ENCODE measurements at places on chromosomes 11 and 22.
A peak's percentile ranks its signal among the peaks of the same experiment; 100 is the strongest.

DNA sequence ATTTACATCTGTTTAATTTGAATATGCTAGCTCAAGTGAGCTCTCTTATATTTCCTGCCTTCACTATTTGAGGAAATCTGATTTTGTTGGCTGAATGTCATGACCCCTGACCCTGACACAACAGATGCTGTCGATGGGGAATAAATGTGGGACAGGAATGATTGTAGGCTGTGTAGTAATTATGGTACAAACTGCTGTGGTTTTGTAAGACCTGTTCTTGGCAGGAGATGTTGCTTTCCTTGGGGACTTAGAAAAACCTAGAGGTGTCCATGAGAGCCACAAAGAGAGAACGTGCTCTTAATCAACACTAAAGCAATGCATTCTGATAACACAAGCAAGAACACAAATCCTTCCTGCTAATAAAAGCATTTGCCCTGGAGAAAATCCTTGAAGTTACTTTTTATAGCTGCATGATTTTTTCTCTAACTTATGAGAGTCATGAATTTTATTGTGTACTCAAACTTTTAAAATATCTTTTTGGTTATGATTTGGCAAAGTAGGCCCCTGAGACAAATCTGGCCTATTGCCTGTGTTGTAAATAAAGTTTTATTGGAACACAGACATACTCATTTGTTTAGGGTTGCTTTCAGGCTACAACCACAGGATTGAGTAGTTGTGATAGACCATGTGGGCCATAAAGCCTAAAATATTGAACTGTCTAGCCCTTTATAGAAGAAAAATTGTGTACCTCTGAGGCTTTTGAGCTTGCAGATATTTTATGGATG is 90.2 kb downstream of the DDX10 start:
- DNase-seq, result no peak

DNA sequence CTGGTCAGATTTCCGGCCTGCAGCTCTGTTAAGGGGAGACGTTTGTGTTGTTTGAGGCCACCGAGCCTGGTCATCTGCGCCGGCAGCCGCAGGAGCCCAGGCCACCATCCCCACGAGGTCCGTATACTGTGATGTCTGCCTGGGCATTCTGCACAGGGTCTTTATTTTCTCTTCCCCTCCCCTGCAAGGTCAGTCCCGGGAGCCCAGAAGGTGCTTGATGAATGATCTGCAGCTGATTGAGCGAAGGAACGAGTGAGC is 45.4 kb downstream of the CTTN start:
- no peak for DNase-seq

DNA sequence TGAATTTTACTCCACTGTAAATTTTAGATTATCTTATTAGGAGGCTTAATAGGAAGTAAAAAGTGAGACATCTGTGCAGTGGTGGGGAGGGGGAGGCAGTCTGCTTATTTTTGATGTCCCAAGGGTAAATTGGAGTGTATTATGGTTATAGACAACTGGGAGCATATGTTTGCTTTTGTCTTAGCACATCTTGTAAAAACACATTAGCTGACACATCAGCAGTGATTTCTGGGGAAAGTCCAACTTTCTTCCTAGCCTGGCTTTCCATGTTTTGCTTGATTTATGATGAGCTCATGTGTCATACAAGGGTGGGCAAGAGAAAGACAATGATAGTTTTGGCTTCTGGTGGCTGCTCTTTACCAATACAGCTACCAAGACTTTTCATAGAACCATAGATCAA is 4.0 kb downstream of the ANO3 start:
- DNase-seq, result no peak

- no peak for DNase-seq
These were observed 80.0 kb downstream of the CD44 start for GRCh38 chr11:35218956-35219355.

GRCh38 chr11:26326793-26327400 is 5.0 kb upstream of the ANO3 start:
- DNase-seq, result no peak

- no peak for DNase-seq
These were observed 3.1 kb downstream of the NAP1L4 start for GRCh38 chr11:2989006-2989405.

DNA sequence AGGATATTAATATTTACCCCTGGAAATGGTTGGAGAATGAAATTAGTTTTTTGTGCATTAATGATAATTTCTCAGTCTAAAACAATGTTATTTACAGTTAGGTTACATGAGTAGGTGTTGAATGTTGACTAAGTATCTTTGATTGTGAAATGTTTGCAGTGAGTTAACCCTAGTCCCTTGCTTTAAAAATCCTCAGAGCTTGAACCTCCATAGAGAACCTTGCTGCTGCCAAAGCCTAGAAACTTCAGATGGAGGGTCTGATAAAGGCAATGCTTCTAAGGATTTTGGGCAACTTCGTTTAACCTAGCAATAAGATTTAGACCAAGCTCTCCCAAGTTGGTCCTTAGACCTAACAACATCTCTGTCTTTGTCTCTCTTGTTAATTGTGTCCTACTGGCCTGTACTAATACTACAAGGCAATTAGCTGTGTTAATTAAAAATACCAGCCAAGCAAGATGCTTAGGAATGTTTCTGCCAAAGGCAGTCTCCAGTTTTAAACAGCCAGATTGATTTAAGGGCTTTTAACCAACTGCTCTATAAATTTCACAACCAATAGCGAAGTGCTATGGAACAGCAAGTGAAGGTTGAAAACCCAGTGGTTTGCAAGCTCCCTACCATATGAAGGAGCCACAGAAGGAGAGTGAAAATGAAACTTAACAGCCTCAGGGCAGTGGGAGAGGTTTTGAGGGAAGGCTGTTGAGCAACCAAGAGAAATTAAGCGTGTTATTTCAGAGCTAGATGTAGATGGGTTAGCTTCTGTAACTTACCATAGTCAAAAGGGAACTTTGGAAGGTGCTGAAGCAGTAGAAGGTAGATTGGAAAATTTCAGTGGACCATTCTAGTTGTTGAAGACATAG is 295.9 kb upstream of the ANO5 start:
- no peak for DNase-seq

- DNase-seq, result no peak
These were observed 62.4 kb downstream of the PARVG start for GRCh38 chr22:44242946-44243724.

DNA sequence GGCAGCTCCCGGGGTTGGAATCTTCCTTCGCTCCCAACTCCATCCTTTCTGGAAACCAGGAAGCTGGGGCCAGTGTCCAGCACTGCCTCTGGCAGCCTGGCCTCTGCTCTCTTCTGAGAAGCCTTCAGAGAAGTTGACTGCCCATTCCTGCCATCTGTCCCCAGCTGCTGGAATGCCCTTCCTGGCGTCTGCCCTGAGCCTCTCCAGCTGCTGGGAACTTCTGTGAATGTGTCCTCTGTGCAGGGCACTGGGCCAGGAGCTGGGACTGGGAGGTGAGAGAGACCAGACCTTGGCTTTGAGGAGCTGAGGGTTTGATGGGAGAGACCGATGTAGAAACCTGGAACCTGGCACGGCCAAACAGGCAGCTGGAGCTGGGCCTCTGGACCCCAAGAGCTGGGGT is 5.9 kb upstream of the SOX10 start:
- DNase-seq, result no peak

- no peak for DNase-seq
These were observed 9.0 kb upstream of the SPINDOC start for GRCh38 chr11:63804259-63804658.

GRCh38 chr11:112837162-112837826 is 123.9 kb upstream of the NCAM1 start:
- DNase-seq, result no peak

GRCh38 chr11:39641751-39642150 is 1817.7 kb downstream of the LRRC4C start:
- DNase-seq, result no peak

DNA sequence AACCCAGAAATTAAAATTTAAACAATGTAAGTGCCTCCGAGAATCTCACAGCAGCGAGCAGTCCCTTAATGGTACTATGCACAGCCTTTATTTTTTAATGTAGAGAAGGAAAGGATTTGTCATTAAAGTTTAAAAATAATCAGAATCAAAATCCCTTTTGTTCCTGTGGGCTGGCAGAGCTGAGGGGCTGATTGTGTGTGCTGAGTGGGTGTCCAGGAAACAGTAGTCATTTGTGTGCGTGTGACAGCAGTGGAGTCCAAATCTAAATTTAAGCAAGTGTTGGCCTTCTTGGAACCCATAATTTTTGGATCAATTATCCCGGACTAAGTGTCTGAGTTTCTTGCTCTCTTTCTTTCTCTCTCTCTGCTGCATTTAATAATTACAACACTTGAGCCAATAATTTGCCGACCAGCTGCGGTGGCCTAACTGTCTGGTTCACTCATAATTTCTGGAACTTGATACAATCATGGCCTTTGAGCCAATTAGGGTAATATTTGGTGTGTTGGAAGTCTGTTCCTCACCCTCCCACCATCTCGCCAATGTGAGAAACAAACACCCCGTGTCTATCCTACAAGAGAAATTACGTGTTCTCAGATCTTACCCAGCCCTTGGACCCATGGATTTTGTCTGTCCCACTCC is 528.0 kb downstream of the SOX6 start:
- DNase-seq, result no peak

- peak; percentile 72 for DNase-seq
These were observed 3.7 kb upstream of the POLD4 start for GRCh38 chr11:67356864-67357561.

DNA sequence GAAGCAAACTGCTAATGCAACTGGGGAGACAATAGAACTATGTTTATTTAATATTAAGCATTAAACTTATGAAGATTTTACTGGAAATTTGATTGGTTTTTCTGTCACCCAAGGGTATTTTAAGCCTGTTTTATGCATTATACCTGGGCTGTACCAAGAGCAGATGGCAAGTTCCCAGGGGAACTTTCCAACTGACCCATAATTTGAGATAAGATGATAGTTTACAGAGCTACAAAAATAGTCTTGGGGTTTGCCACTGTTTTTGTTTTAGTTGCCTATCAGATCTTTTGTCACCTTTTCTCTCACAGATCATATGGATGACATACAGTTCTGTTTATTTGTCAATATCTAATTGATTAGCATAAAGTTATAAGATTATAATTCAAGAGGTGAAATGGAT is 43.9 kb downstream of the PDE3B start:
- DNase-seq, result no peak

- DNase-seq, result no peak
These were observed 711 bp downstream of the FDX1 start for GRCh38 chr11:110430267-110431050.

DNA sequence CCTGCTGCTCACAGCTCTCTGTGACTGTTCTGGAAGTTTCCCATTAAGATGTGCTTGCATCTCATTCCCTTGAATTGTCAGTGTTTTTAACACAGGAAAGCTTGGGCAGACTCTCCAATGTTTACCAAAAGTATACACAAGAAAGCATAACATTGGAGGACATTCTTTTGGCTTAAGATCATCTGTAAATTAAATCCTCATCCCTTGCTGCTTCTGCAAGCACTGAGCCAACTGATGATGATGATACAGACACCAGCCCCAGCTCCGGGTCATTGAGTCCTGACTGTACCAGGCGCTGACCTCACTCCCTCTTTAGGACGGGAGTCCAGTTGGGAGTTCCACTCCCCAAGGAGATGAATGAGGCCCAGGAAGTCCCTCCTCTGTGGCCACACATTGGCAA is 23.8 kb downstream of the CD82 start:
- DNase-seq, result no peak

DNA sequence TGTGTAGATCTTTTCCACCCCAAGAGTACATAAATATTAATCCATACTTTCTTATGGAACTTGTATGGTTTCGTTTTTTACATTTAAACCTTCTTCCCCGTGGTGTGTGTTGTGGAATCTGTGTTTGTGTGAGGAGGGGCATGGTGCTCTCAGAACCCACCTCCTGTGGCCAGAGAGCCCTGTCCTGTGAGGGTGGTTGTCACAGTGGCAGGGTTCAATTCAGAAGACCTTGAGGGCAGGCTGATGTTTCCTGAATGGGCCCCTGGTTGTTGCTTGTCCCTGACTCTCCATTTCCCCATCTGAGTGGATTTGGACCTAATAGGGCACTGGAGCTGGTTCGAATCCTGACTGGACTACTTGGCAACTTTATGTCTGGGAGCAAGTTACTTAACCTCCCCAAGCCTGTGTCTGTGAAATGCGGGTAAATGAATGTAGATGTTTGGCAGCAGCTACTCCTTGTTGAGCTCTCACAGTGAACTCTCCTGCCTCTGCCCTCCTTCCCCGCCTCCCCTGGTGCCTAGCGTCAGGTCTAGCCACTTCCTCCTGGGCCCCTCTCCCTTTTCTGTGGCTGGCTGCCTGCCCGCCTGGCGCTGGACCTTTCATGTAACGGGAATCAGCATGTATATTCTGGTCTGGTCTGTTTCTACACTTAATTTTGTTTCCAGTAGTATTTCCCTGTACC is 7.3 kb downstream of the NEAT1 start:
- peak; percentile 68 for DNase-seq

DNA sequence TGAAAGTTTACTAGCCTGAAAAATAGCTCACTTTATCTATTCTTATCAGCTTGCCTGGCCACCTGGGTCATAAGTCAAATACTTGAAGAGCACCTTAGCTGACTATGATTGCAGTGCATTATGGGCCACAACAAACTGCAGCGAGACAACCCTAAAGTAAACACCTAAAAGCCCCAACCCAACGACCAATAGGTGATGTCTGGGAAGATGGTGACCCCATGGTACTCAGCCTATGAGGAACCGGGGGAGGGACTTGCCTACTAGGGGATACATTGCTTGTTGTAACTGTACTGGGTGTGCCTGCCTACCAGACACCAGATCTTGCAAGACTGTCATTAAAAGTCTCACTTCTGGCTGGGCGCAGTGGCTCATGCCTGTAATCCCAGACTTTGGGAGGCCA is 35.6 kb upstream of the APOBEC3A start:
- DNase-seq, result no peak

- no peak for DNase-seq
These were observed 122.2 kb upstream of the RCN1 start for GRCh38 chr11:31968461-31969358.

DNA sequence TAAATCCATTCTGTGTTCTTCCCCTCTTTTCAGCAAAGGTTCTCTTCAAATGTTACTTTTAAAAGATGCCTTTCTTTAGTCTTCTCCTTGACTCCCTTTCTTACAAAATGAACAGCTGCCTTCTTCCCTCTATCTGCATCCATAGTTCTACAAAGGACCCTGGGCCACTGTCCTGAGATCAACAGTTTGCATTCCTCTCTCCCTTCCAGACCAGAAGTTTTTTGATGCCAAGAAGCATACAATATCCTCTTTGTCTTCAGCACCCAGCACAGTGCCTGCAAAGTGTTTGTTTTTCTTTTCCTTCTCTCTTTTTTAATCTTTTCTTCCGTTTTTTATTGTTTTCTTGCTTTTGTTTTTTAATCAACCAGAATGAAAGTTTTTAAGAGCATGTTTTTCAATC is 183.5 kb upstream of the SNX19 start:
- DNase-seq, result no peak

GRCh38 chr11:69416762-69417698 is 64.4 kb upstream of the LINC01488 start:
- no peak for DNase-seq

DNA sequence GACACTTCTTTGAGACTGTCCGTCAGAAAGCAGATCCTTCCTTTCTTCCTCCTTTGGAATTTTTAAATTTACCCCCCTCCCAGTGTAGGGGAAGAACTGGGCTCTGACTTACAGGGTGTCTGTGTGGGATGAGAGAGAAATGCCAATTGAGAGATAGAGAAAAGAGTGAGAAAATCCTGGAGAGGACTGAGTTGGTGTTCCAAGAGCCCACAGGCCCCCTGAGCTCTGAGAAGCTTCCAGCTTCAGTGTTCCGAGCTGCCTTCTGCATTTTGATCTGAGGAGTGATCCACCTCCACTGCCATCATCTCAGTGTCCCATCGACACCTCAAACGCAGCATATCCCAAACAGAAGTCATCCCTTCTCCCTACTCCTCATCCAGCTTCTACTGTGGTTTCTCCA is 70.7 kb upstream of the GRK3 start:
- no peak for DNase-seq

Measured in stimulated activated CD4-positive, alpha-beta T cell treated with anti-CD3 and anti-CD28 coated beads, Interleukin-15, amount 100 ng/mL, for 24 hours (primary cell).